ENCODE measurements at places on chromosomes 1 and 21. TPM values are rescaled to one million over a fixed set of nuclear protein-coding genes. Genes with fewer than 3 reads are reported as not detected.

SV2A gene
- 0.32 TPM for total RNA-seq

NOS1AP gene
- total RNA-seq = 2.2 TPM

CCDC185 gene
- total RNA-seq = not detected

S100A4 gene
- 1,015 TPM for total RNA-seq

HLX gene
- 17.8 TPM for total RNA-seq

BMP8B gene
- 0.59 TPM for total RNA-seq

DNMT3L gene
- total RNA-seq = not detected

DMRTA2 gene
- 0.16 TPM for total RNA-seq

CAMK2N1 gene
- 26.9 TPM for total RNA-seq

MAN1A2 gene
- 52.8 TPM for total RNA-seq

C1orf210 gene
- total RNA-seq = 31.3 TPM

DNA sequence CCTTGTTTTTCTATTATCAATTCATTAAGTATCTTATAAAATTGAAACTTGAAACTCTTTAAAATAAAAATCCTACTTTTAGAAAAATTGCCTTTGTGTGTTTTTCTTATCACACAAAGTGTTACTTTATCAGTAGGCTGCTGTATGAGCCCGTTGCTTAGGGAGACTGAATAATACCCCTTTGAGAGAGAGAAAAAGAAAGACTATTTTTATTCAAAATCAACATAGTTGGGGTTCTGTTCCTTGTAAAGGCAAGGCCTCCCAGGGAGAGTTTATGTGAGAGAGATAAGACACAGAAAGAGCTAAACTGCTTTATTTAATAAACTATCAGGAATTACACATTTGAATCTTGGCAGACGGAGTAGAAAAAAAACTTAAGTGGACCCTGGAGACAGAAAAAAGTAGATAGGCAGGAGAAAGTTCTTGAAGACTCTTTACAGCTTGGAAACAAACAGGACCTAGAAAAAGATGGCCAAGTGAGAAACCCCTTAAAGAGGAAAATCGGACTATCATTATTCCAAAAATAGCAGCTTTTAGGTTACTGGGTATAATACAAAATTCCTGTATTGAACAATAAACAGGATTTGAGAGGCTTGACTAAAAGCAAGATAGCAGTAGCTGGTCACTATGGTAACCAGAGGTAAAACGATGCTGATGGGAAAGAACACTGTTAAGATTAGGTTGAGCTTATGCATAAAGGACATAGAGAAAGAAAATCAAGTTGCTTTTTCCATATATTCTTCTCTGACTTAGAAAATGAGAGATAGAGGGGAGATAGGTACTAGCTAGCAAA lies 170.9 kb downstream of the LRRC7 start:
- H3K36me3 ChIP-seq = no peaks in the 10 kb centered on the region
- H3K4me1 ChIP-seq = no peaks in the 10 kb centered on the region
- no peak overlapping the region for H3K27ac ChIP-seq
- no peaks in the 10 kb centered on the region for H3K27me3 ChIP-seq
- H3K4me3 ChIP-seq = no peak overlapping the region

- H3K27me3 ChIP-seq = no peaks in the 10 kb centered on the region
- no peak for DNase-seq
- no peaks in the 10 kb centered on the region for H3K36me3 ChIP-seq
- H3K27ac ChIP-seq = no peak overlapping the region
- H3K4me3 ChIP-seq = no peak overlapping the region
- H3K4me1 ChIP-seq = no peaks in the 10 kb centered on the region
Measured at GRCh38 chr1:60488847-60489246, 415.3 kb upstream of the C1orf87 start.

GRCh38 chr1:94727846-94728715 lies 92.1 kb upstream of the SLC44A3 start:
- H3K27me3 ChIP-seq = no peaks in the 10 kb centered on the region
- no peaks in the 10 kb centered on the region for H3K4me1 ChIP-seq
- no peak for DNase-seq
- H3K36me3 ChIP-seq = no peaks in the 10 kb centered on the region
- H3K4me3 ChIP-seq = no peak overlapping the region

- H3K4me3 ChIP-seq = peak overlapping the region; percentile 87
- peak; percentile 51 for DNase-seq
- peaks cover 20% of the 10 kb centered on the region for H3K4me1 ChIP-seq
Measured at GRCh38 chr1:193058529-193059281, 455 bp downstream of the UCHL5 start.

GRCh38 chr1:56508523-56508983 lies 70.8 kb downstream of the PLPP3 start:
- H3K4me1 ChIP-seq = no peaks in the 10 kb centered on the region
- no peak overlapping the region for H3K4me3 ChIP-seq

- DNase-seq = no peak
- no peaks in the 10 kb centered on the region for H3K27me3 ChIP-seq
- H3K27ac ChIP-seq = peak overlapping the region; percentile 93
- H3K4me3 ChIP-seq = no peak overlapping the region
Measured at GRCh38 chr1:39130325-39130724, 74.2 kb upstream of the MACF1 start.

DNA sequence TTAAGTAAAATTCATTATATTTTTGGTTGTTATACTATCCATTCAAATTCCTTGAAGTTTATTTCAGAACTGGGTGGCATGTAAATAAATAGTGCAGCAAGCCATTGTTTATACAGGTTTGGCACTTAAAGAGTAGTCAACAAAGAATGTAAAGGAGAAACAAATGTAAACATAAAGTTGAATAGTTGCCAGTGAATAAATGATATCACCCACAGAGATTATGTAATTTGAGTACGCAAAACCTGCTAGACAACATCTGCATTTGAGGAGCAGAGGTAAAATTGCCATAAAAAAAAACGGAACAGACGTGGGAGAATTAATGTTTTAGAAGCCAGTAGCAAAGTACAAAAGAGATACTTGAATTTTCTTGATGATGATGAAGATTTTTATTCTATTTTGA lies 111.6 kb downstream of the ADGRL2 start:
- no peak overlapping the region for H3K27ac ChIP-seq
- H3K4me1 ChIP-seq = no peaks in the 10 kb centered on the region
- H3K4me3 ChIP-seq = no peak overlapping the region
- no peak for DNase-seq

GRCh38 chr1:183278739-183279591 lies 92.9 kb downstream of the LAMC2 start:
- no peak for DNase-seq
- peak overlapping the region; percentile 77 for H3K27ac ChIP-seq
- H3K4me3 ChIP-seq = no peak overlapping the region
- H3K4me1 ChIP-seq = peaks cover 13% of the 10 kb centered on the region
- no peaks in the 10 kb centered on the region for H3K27me3 ChIP-seq
- H3K36me3 ChIP-seq = no peaks in the 10 kb centered on the region

DNA sequence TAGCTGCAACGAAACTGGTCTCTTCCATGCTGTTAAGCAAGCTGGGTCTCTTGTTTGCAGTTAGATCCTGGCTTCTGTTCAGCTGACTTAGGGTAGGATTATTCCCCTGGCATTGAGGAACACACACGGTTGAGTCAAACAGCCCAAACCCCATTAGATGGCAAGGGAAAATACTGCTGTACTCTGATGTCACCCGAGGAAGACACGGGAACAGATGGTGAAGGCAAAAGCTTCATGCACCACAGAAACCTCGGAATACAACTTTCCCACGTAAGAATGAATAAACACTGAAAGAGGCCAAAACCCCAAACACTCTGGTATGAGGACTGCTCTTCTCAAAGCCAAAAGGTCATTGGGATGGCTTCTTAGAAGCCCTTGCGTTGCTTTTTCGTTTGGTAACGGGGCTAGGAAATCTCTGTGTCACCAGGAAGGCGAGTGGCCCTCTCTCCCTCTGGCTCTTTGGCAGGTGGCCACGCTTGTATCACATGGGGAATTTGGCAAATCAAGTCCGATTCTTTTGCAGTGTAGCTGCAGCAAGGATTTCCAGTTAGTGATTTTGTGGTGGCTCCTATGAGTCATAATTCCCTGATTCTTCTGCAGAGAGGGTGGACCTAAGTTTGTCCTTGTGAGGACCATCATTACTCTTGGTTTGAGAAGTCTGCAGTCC lies 16.7 kb upstream of the LYST start:
- H3K4me1 ChIP-seq = no peaks in the 10 kb centered on the region
- H3K36me3 ChIP-seq = no peaks in the 10 kb centered on the region
- DNase-seq = peak; percentile 88
- no peaks in the 10 kb centered on the region for H3K27me3 ChIP-seq
- H3K27ac ChIP-seq = peak overlapping the region; percentile 80
- H3K4me3 ChIP-seq = peak overlapping the region; percentile 35

DNA sequence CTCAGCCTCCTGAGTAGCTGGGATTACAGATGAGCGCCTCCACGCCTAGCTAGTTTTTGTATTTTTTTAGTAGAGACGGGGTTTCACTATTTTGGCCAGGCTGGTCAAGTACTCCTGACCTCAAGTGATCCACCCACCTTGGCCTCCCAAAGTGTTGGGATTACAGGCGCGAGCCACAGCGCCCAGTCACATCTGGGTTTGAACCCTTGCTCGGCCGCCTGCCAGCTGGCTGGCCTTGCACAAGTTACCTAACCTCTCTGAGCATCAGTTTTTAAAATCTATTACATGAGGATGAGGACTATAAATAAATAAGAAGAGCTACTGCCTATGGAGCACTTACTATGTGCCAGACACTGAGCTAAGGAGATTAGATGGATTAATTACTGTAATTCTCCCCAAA lies 17.7 kb upstream of the PADI2 start:
- no peak overlapping the region for H3K27ac ChIP-seq
- no peaks in the 10 kb centered on the region for H3K4me1 ChIP-seq
- DNase-seq = no peak
- no peaks in the 10 kb centered on the region for H3K27me3 ChIP-seq

DNA sequence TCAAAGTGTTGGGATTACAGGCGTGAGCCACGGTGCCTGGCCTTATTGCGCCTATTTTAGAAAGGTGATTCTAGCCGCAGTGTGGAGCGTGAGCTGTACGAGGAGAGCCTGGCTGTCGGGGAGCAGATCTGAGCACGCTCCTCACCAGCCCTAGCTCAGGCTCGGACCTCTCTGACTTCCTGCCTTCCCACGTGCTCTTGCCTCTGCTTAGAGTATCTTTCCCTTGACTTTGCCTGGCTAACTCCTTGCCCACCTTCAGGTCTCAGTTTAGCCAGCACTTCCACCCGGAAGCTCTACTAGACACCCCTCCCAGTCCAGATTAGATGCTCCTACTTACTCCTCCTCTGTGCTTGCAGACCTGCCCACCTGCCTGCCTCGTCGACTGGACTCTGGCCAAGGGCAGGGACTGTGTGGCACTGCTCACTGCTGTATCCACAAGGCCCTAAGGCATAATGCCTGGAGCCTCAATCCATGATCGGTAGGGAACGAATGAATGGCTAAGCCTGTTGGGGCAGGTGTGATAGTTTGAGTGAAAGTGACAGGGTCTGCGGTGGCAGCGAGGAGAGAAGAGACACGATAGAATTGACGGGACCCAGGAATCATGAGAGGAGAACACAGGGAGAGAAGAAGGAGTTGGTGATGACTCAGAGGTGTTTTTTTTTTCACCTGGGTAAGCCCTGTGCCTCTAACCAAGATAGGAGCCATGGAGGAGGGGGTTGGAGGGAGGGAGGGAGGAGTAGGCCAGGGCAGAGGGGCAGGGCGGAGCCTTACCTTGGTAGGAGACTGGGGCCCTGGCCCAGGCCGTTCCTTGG lies 28.1 kb upstream of the WASF2 start:
- H3K36me3 ChIP-seq = no peaks in the 10 kb centered on the region
- peak overlapping the region; percentile 82 for H3K27ac ChIP-seq
- peaks cover 5% of the 10 kb centered on the region for H3K4me1 ChIP-seq
- no peaks in the 10 kb centered on the region for H3K27me3 ChIP-seq

- DNase-seq = no peak
- H3K27ac ChIP-seq = no peak overlapping the region
- H3K4me3 ChIP-seq = no peak overlapping the region
- H3K4me1 ChIP-seq = no peaks in the 10 kb centered on the region
- H3K36me3 ChIP-seq = no peaks in the 10 kb centered on the region
Measured at GRCh38 chr1:2890221-2890850, 88.8 kb upstream of the TTC34 start.

DNA sequence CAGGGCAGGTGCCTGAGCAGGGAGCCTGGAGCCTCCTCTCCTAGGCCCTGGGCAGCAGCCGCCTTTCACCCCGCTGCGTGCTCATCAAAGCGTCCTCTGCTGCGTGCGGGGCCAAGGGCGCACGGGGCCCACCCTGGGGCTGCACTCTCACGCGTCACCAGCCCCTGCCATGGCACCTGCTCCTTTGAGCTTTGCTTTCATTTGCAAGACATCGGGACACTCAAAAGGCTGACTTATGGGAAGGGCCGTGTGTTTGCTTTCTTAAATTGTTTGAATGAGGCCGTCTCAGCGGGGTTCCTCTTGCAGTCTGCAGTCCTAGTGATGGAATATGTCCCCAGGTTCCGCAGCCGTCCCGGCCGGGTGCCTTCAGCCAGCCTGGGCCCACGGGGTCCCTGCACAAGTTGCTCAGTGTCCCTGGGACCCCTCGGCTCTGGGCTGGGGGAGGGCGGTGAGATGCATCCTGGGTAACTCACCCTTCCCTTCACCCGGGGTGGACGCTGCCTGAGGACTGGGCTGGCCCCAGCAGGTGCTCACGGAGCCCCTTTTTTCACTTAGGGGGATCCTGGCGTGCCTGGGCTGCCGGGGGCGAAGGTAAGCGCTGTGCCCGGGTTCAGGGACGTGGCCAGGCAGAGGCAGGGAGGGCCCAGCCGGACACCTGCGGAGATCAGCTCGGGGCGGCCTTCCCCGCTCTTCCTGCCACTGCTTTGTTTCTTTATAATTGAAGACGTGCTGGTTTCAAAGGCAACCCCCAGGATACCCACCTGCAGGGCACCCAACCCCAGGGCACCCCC lies 53.1 kb downstream of the SLC19A1 start:
- H3K27me3 ChIP-seq = no peaks in the 10 kb centered on the region
- no peaks in the 10 kb centered on the region for H3K4me1 ChIP-seq
- no peak overlapping the region for H3K4me3 ChIP-seq
- no peak for DNase-seq
- H3K27ac ChIP-seq = no peak overlapping the region

DNA sequence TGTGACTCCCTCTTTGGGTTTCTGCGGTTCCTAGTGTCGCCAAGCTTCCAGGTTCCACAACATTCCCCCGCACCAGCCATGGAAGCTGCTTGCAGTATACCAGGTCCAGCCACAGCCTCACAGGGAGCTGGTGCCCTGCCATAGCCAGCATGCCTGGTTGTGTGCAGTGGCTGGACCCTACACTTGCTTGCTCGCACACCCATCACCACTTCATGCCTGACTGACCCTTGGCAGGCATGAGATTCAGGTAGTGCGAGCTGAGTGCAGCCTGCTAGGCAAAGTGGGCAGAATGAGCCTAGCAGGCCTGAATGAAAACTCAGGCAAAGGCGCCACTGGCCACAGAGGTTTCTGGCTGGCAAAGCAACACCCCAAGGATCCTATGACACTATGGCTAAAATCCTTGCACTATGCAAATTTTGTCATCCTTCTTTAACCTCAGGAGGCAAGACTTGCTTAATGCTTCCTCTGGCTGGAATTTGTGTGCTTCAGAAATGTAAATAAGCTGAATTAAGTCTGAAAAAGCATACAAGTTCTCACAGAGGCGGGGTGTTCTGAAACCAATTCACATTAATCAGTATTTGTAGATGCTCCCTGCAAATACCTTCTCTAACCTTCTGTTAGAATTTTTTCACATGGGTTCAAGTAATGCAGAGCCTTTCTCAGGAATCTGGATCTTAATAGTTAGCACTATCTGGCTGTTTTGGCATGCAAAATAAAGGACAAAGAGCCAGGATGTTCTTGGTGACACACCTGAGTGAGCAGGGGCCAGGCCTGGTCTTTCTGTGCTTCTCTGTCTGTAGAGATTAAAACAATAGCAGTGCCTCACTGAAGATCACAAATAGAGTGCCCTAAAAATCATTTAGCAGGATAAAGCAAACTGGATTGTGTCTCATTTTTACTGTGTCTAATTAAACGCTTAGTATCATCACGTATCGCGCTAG lies 256.9 kb downstream of the GPATCH2 start:
- H3K4me1 ChIP-seq = no peaks in the 10 kb centered on the region
- H3K27me3 ChIP-seq = no peaks in the 10 kb centered on the region
- no peak overlapping the region for H3K4me3 ChIP-seq
- H3K27ac ChIP-seq = no peak overlapping the region

Measured in breast epithelium (tissue), 4 donors.